Bone marrow (tissue), 2 donors: ENCODE measurements at places on chromosomes 4 and X.

DNA sequence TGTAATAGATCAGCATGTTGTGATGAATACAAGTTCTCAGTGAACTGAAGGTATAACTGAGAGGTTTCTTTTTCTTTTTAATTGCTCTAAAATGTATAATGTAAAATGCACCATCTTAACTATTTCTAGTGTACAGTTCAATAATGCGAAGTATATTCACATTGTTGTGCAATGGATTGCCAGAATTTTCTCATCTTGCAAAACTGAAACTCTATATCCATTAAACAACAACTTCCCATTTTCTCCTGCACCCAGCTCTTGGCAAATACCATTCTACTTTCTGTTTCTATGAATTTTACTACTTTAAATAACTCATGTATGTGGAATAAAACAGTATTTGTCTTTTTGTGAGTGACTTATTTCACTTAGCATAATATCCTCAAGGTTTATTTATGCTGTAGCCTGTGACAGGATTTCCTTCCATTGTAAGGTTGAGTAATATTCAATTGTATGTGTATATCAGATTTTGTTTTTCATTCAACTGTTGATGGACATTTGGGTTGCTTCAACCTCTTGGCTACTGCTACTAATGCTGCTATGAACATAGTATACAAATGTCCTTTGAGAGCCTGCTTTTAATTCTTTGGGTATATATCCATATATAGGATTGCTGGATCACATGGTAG is 53.5 kb upstream of the NPFFR2 start:
- no peak for DNase-seq

DNA sequence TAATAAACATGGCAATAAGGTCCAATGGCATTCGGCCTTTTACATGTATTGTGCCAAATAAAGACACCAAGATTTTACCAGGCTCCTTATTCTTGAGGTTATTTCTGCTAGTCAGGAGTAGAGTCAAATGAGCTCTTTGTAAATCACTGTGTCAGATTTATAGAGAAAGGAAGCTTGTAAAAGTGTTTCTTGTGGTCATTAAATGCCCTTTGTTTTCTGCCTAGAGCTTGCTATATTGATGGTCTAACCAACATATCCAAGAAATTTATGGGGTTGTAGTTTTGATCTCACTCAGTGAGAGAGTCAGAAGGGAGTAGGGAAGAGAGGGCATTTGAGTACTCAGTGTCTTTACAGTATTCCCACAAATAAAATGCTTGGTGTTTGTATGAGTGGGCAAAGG is 86.2 kb upstream of the FRMPD4 start:
- no peak for DNase-seq

GRCh38 chr4:70671091-70671490 is 4.8 kb upstream of the JCHAIN start:
- no peak for DNase-seq

- DNase-seq: no peak
Observed at GRCh38 chr4:56654238-56654632, 26.9 kb downstream of the HOPX start.

DNA sequence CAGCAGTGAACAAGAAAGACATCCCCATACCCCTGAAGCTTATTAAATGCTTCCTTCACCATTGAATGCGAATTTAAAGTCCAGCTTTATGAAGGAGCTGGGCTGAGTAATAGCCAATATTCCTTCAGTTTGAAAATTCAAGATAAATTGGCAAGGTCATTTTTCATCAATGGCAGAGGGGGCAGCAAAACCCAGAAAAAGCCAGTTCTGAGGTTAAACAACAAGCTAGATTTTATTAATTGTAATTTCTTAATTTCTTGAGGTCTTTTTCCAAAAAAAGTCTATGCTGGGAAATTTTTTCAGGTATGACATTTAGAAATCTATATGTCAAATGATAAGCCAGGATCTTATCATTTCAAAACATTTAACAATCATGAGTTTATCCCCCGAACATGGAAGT is 808.9 kb downstream of the RPA4 start:
- DNase-seq: no peak

- no peak for DNase-seq
Observed at GRCh38 chr4:74578329-74578728, 133.4 kb downstream of the AREG start.

DNA sequence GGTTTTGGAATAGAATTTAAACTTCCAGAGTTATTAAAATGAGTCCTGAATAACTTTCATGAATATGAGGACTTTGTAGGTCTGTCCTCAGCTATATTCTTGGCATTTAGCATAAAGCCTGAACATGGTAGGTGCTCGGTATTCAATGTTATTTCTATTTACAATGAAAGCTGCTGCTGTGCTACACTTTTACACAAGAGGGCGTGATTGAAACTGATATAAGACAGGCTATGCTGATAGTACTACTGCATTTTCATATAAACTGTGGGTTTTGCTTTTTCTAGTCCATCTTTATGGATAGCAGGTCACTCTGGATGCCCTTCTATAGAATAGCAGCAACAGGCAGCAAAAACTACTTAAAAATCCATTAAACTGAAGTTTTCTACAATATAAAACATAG is 12.3 kb upstream of the GNPDA2 start:
- DNase-seq: no peak

- no peak for DNase-seq
Observed at GRCh38 chr4:106062452-106062875, 167.2 kb downstream of the NPNT start.

- DNase-seq: no peak
Observed at GRCh38 chr4:185914583-185915199, 102.7 kb upstream of the SORBS2 start.

DNA sequence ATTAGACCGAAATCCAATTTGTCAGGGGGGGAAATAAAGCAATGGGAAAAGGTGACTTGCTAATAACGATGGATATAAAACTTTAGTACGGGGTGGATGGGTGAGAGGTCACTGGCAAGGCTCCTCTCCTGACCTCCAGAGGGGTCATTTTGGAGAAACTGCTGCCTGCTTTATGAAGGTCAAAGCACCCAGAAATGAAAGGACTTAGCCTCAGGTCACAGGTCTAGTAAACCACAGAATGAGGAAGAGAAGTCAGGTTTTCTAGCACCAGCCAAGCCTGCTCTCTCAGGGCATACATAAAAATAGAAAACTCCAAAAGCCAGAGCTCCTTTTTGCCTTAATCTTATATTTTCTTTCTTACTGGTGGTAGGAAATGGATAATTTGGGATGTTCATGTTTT is 134.2 kb downstream of the SHROOM3 start:
- no peak for DNase-seq

- DNase-seq: no peak
Observed at GRCh38 chr4:13516315-13516860, 27.9 kb downstream of the NKX3-2 start.

GRCh38 chrX:100647095-100647494 is 3.1 kb downstream of the SRPX2 start:
- no peak for DNase-seq

GRCh38 chr4:151809716-151810115 is 48.9 kb upstream of the GATB start:
- DNase-seq: no peak

DNA sequence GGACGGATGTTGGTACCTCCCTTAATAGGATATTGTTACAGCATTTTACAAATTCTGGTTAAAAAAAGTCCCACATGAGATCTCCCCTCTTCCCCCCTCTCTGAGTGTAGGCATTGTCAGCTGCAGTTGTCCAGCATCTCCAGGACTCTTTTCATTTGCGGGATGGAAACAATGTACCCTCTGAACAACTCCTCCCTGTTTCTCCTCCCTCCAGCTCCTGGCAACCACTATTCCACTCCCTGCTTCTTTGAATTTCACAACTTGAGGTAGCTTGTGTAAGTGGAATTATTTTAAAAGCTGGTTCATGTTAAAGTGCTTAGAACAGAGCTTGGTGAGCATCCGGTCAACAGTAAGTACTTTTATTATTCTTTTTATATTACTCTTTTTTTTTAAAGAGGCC is 69.8 kb downstream of the TBL1X start:
- DNase-seq: no peak

GRCh38 chr4:152188801-152189200 is 347.1 kb downstream of the FBXW7 start:
- no peak for DNase-seq

DNA sequence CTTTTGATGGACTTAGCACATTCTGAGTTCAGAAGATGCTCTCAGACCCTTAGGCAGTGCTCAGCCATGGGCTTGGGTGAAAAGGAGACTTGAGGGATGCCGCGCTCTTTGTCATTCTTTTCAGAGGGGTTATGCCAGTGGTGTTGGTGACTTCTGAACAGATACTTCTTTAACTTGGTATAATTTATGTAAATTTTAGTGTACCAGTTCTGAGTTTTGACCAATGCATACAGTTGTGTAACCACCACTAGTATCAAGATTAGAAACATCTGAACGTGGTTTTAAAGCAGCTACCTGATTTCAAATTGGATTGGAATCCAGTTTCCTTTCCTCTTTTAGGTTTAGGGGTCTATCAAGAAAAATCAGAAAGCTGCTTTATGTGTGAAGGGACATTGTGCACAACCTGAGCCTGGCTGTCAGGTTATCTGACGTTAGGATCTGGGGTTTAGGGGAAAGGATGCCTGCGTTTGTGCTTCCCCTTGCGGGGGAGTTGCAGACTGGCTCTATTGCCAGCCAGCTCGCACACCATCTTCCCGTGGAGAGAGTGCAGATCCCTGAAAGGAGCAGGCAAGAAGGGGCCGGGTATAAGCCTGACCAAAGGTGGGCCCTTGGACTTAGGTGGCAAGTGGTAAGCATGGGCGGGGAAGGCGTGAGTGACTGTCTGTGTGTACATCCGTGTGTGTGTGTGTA is 19.0 kb downstream of the SMS start:
- DNase-seq: no peak

DNA sequence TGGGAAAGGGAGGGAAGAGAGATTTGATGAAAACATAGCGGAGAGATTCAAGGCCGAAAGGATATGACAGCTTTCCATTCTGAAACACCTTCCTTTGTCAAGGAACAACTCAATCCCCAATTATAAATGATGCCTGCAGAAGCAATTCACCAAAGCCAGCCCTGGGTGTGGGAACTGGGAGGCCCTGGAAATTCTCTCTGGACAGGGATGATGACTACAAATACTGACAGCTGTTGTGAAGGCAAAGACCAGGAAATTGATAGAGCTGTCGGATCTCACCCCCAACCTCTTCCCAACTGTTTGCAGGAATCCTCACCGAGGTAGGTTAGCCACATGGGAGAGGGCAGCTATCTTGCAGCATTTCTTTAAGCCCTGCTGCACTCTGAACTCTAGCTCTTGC is 54.3 kb downstream of the CCDC149 start:
- DNase-seq: no peak

GRCh38 chrX:107135965-107136307 is 17.3 kb upstream of the RBM41 start:
- no peak for DNase-seq

- no peak for DNase-seq
Observed at GRCh38 chr4:3253808-3254207, 4.8 kb downstream of the MSANTD1 start.

- DNase-seq: no peak
Observed at GRCh38 chr4:40283968-40284367, 51.2 kb upstream of the CHRNA9 start.

DNA sequence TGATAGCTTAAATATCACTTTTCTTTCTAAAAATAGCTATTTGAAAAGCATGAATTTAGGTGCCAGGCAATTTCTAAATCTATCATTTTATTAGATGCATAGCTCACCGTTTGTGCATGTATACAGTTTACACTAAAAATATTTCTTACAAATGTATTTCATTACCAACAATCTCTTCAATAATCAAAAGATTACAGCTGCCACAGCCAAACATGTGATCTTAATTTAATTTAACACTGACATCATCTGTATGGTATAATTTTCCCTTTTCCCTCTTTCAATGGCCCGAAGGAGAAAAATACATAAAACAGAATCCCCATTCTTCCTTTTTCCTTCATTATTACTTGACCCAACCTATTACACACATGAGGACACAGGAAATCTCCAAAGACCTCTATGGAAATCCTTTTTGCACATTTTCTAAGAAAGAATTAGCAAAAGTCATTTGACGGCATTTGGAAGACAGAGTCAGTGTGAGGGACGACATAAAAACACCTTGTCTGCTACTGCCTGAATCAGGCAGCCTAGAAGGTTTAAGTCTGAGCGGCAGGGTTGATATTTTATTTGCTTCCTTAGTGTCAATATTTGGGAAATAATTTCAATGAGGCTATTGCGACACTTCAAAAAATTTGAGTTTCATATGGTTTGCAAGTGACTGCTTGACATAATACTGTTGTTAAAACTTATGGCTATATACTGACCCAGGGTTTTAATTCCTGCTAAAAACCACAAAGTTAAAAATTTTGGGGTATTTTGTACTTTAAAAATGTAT is 111.2 kb downstream of the TTC29 start:
- no peak for DNase-seq

DNA sequence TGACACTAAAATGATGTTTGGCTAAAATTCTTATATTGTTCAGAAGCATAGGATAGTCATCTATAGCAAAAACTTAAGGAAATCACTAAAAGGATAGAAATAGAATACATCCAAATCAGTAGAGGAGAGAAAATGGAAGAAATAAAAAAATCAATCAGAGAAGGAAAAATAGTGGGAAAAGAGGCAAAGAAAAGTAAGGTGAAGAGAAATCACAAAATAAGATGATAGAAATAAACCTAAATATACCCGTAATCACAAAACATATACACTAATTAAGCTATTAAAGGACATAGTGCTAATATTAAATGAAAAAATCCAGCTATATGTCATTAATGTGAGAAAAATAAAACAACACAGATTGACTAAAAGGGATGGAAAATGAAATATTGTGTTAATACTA is 6.3 kb downstream of the PGRMC2 start:
- no peak for DNase-seq

GRCh38 chrX:21738210-21738949 is 19.5 kb downstream of the SMPX start:
- no peak for DNase-seq

GRCh38 chrX:16185725-16186136 is 18.4 kb downstream of the MAGEB17 start:
- DNase-seq: no peak

DNA sequence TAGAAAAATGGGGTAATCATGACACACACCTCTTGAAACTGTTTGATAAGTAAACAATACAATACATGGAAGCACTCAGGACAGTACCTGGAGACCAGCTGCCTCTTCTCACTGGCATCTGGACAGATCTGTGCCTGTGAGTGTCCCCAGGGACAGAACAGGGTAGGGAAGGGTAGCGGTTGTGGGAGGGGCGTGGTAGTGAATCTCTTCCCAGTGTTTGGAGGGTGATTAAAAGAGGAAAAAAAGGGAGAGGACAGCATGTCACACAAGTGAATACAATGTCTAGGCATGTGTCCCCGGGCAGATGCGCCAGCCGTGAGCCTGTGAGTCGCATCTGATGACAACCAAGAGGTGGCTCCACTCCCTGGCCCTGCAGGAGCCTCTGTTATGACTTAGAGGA is 138.8 kb upstream of the MSX1 start:
- no peak for DNase-seq

- no peak for DNase-seq
Observed at GRCh38 chr4:129604632-129605255, 508.8 kb downstream of the C4orf33 start.

DNA sequence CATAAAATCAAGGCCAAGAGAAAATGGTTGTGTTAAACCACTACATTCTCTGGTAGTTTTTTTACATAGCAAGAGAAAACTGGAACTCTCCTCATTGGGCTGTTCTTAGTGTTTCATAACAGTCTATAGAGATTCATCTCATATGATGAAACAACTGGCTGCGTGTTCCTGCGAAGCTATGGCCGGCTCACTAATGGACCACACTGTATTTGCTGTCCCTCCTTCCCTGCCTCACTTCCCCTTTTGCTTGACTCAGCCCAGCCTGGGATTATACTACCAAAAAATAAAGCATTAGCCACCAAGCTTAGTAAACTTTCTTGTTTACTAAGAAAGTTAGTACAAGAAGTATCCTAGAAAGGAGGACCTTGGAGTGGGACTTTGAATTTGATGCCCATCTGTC is 31.6 kb upstream of the LSM6 start:
- DNase-seq: no peak
